ENCODE measurements at places on chromosomes 6 and 20. TPM values are rescaled to one million over a fixed set of nuclear protein-coding genes. Genes with fewer than 3 reads are reported as not detected.

DNA sequence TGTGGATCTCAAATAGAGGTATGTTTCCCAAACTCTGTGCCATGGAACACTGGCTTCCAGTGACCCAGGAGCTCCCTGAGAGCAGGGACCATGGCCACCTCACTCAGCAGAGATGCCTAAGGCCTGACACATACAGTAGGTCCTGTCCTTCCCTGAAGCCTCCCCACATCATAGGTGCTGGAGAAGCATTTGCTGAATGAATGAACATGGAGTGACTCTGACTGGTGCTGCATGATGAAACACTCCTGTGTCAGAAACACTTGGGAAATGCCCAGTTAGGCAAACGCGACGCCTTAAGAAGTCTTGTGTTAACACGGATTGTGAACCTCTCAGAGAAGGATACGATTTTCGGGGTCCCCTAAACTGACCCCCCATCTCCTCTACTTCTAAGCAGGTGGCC lies 14.3 kb downstream of the SLA2 start:
- H3K36me3 ChIP-seq, result no peaks in the 10 kb centered on the region
- no peak overlapping the region for H3K27ac ChIP-seq
- H3K4me1 ChIP-seq, result no peaks in the 10 kb centered on the region
- peak; percentile 5 for DNase-seq
- H3K4me3 ChIP-seq, result no peak overlapping the region

AIF1 gene
- not detected for total RNA-seq

GRCh38 chr6:24233813-24234442 lies 107.9 kb downstream of the NRSN1 start:
- H3K27ac ChIP-seq, result no peak overlapping the region
- peaks cover 3% of the 10 kb centered on the region for H3K27me3 ChIP-seq
- no peak overlapping the region for H3K4me3 ChIP-seq
- no peaks in the 10 kb centered on the region for H3K4me1 ChIP-seq
- DNase-seq, result no peak
- no peaks in the 10 kb centered on the region for H3K36me3 ChIP-seq

DNA sequence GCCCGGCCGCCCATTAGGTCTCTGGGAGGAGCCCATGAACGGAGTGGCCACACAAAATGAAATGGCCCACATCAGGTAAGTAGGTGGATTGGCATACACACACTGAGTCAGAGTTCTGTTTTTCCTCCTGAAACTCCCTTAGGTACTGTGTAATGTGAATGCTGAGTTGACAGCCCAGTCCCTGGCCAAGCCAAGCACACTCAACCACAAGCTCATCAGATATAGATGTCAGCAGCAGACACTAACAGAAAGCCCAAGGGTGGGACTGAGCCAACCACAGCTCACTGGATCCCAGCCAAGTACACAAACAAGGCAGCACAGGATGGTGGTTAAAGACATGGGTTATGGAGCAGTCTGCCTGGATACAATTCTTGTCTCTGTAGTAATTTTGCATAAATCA lies 403.4 kb downstream of the GJA1 start:
- H3K27me3 ChIP-seq, result no peaks in the 10 kb centered on the region
- no peaks in the 10 kb centered on the region for H3K4me1 ChIP-seq
- no peak overlapping the region for H3K4me3 ChIP-seq
- DNase-seq, result no peak
- H3K36me3 ChIP-seq, result no peaks in the 10 kb centered on the region

GRCh38 chr6:15464211-15464725 lies 198.6 kb downstream of the DTNBP1 start:
- no peak overlapping the region for H3K27ac ChIP-seq
- DNase-seq, result no peak
- peaks cover 19% of the 10 kb centered on the region for H3K36me3 ChIP-seq

DNA sequence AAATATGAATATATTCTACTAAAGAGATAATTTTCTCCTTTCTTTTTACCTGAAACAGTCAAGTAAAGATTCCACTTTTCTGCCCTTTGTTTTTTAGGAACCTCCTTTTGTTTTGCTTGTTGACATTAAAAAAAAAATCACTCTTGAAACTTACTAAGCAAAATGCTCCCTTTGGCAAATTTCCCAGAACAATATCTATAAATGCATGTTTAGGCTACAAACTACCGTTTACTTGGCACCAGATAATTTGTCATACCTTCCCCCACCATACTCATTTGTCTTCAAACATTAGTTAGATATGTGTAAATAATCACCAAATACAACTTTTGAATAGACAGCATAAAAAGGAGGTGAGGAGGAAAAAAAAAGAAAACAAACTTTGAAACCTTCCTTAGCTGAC lies 604.7 kb downstream of the RFPL4B start:
- peaks cover 6% of the 10 kb centered on the region for H3K4me1 ChIP-seq
- H3K36me3 ChIP-seq, result peaks cover 5% of the 10 kb centered on the region
- DNase-seq, result no peak
- H3K27me3 ChIP-seq, result no peaks in the 10 kb centered on the region

DNA sequence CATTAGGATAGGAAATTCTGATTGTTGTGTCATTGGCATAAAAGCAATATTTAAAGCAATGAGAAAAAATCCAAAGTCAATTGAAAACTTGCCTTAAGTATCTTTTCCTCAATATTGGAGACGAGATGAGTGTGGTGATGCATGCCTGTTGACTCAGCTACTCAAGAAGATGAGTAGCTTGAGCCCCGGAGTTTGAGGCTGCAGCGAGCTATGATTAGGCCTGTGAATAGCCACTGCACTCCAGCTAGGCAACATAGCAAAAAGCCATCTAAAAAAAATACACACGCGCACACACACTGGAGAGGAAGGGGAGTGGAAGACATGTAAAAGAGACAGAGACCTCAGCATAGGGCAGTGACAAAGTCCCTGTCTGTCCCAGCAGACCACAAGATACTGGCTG lies 9.7 kb upstream of the MARCKS start:
- peaks cover 26% of the 10 kb centered on the region for H3K4me1 ChIP-seq
- no peak overlapping the region for H3K27ac ChIP-seq
- DNase-seq, result peak; percentile 47
- H3K4me3 ChIP-seq, result no peak overlapping the region

TCP11 gene
- not detected for total RNA-seq

- H3K27ac ChIP-seq, result no peak overlapping the region
- DNase-seq, result no peak
- no peaks in the 10 kb centered on the region for H3K36me3 ChIP-seq
- no peak overlapping the region for H3K4me3 ChIP-seq
Measured at GRCh38 chr20:48856130-48856529, 28.3 kb upstream of the PREX1 start.

CST3 gene
- total RNA-seq, result 288 TPM

DNA sequence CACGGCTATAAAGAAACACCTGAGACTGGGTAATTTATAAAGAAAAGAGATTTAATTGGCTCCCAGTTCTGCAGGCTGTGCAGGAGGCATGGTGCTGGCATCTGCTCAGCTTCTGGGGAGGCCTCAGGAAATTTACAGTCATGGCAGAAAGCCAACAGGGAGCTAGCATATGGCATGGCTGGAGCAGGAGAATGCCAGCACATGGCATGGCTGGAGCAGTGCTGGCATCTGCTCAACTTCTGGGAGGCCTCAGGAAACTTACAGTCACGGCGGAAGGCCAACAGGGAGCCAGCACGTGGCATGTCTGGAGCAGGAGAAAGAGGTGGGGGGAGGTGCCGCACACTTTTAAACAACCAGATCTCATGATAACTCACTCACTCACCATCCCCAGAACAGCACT lies 32.5 kb upstream of the DACT2 start:
- no peak for DNase-seq
- H3K4me3 ChIP-seq, result no peak overlapping the region
- H3K27me3 ChIP-seq, result no peaks in the 10 kb centered on the region
- 0 out of 2 replicates have a peak, but pooled peaks cover 3% of the 10 kb centered on the region for H3K36me3 ChIP-seq
- H3K27ac ChIP-seq, result no peak overlapping the region

DNA sequence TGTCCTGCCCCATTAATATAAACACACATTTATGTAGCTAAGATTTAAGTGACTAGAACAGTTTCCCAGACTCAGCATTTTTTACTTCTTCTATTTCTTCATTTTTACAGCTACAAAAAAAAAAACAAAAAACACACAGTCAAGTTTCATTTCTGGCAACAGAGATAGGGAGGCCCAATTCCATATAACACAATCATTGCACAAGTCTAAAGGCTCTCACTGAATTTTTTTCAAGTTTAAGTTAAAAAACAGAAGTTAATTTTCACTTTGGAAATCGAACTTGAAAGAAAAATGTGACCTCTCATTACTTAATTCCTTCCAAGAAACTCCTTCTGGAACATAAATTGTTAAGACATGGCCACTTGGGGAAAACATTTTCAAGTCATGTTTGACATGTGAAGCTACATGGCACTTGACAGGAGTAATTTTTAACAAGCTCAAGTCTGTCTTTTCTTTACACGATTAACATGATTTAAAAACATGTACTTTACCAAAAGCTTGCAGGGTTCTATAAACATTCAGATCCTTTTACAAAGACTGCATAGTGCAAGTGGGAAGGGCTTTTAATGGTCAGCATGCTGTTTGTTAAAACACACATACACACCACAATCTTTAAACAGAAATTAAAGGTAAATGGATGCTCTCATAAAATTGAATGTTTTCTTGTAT lies 100.1 kb upstream of the CCDC28A start:
- peaks cover 25% of the 10 kb centered on the region for H3K4me1 ChIP-seq
- peak overlapping the region; percentile 54 for H3K27ac ChIP-seq
- no peaks in the 10 kb centered on the region for H3K27me3 ChIP-seq
- H3K36me3 ChIP-seq, result no peaks in the 10 kb centered on the region
- peak overlapping the region; percentile 77 for H3K4me3 ChIP-seq

- no peaks in the 10 kb centered on the region for H3K4me1 ChIP-seq
- no peak for DNase-seq
- H3K4me3 ChIP-seq, result no peak overlapping the region
- no peaks in the 10 kb centered on the region for H3K36me3 ChIP-seq
- H3K27ac ChIP-seq, result no peak overlapping the region
Measured at GRCh38 chr6:98044791-98045470, 761.9 kb upstream of the MMS22L start.

SPEF1 gene
- total RNA-seq, result 0.35 TPM

DNA sequence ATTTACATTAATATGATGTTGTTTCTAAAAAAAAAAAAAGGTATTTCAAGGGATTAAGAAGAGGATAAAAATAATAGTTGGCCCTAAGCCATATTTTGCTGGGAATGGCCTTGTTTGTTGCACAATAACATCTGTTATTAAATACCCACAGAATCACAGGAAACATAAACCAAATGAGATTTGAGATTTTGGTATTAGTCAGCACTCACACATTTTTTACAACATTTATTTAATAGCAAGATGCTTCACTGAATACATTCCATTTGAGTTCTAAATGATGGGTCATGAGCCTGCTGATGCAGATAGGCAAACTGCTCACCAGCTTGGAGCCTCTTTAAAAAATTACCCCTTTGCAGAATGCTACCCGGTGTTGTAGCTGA lies 92.9 kb upstream of the ENPP5 start:
- DNase-seq, result peak; percentile 45
- no peaks in the 10 kb centered on the region for H3K4me1 ChIP-seq
- H3K27ac ChIP-seq, result no peak overlapping the region
- H3K27me3 ChIP-seq, result no peaks in the 10 kb centered on the region
- H3K36me3 ChIP-seq, result no peaks in the 10 kb centered on the region

DNA sequence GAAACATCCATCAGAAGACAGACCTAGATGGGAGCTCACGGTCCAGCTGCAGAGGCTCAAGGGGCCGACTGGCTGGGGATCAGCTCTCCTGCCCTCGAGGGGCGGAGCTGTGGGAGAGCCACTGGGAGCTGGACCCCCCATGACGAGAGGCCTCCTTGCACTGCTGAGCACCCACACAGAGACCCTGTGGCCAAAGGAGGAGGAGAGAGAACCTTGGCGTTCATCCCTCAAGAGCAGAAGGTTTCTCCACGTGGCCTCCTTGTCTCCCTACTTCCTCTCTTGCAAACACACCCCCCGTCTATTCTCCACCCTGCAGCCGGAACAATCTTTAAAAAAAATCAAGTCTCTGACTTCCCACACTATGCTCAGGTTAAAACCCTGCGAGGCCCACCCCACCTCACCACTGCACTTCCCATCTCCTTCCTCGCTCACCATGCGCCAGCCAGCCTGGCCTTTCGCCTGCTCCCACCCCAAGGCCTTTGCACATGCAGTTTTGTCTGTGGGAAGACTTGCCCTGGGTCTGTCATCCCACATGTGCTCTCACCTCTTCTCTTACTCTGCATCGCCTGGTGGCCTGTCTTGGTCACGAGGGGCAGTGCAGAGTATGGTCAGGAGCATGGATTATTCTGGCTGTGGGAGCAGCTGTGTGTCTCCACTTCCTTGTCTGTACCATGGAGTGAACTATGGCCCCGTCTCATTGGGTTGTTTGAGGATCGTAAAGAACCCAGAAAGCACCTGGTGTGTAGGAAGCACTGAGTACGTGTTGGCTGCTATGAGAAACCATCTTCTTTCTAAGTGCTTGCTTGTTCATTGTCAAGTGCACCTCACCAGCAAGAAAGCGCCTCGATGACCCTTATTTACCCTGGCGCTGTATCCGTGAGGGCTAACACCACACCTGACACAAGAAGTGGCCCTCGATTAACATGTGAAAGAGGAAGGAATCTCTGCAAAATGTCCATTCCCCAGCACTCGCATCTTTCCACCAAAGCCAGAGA lies 32.9 kb downstream of the PMEPA1 start:
- no peak for DNase-seq
- H3K36me3 ChIP-seq, result no peaks in the 10 kb centered on the region
- H3K4me3 ChIP-seq, result no peak overlapping the region
- H3K4me1 ChIP-seq, result no peaks in the 10 kb centered on the region

SASH1 gene
- total RNA-seq, result 78.9 TPM

GRCh38 chr6:25961619-25962148 lies 918 bp upstream of the TRIM38 start:
- H3K27me3 ChIP-seq, result no peaks in the 10 kb centered on the region
- H3K27ac ChIP-seq, result peak overlapping the region; percentile 100
- H3K4me3 ChIP-seq, result peak overlapping the region; percentile 99
- peaks cover 69% of the 10 kb centered on the region for H3K4me1 ChIP-seq
- DNase-seq, result no peak

DNA sequence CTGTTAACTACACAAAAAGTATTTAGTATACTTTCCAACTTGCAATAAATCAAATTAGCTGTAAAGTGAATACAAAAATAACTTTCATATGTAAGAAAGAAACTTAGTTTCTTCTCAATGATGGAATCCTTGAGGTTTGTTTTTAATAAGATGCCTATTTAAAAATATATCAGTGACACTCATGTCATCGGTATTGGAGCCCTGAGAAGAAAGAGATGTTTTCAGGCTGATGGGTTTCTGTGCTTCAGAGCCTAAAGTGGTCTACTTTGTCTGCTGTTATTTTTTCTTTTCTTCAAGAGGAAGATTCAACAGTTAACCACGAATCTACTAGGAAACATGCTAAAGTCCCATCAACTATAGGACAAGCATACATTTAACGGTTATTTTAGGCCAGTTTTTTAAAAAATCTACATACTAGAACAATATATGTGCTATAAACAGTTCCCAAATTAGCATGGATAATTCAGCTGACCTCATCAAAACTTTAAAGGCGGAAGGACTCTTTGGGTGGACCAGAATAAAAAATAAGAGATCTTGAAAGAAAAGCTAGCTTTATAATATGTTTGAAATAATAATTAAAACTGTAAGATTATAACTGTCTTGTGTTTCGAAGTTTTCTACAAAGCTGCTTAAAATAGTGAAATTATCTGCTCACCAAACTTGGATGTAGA lies 147.0 kb upstream of the SAMD5 start:
- no peak overlapping the region for H3K4me3 ChIP-seq
- no peak for DNase-seq
- no peaks in the 10 kb centered on the region for H3K4me1 ChIP-seq
- no peaks in the 10 kb centered on the region for H3K27me3 ChIP-seq
- H3K27ac ChIP-seq, result no peak overlapping the region
- peaks cover 34% of the 10 kb centered on the region for H3K36me3 ChIP-seq

CCM2L gene
- total RNA-seq, result not detected
